ENCODE measurements at places on chromosomes 7 and 10.

DNA sequence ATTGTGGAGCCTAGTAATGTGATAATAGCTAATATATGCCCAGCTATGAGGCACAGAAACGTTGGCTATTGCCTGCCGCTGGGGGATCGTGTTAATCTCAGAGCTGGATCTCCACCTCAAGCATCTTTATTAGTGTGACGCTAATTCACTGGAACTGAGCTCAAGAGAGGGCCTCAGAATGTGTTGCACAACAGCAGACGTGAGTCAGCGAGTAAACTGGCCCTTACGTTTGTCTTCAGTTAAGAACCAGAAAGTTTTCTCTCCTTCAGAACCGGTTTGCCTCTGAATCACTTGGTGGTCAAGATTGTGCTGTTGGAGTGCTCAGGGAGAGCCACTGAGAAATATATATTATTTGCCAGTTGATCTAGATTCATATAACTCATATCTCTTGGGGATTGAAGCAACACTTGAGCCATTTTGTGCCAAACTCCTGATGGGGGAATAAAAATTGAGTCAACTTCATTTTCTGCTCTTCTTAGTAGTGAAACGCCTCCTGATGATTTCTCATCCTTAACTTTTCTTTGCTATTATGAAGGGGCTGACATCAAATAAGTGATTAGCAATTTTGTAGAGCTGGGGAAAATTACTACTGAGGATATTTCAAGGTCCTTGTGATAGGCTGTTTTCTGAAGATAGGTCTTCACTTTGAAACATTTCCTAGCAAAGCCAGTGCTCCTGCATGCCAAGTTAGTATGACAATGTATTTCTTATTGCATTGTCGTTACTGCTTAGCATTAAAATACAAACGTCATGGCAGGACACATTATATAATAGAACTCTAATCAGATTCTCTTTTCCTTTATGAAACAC is 22.3 kb downstream of the BZW2 start:
- DNase-seq = no peak

- DNase-seq = no peak
Observed at GRCh38 chr10:56269181-56269580, 91.9 kb downstream of the ZWINT start.

DNA sequence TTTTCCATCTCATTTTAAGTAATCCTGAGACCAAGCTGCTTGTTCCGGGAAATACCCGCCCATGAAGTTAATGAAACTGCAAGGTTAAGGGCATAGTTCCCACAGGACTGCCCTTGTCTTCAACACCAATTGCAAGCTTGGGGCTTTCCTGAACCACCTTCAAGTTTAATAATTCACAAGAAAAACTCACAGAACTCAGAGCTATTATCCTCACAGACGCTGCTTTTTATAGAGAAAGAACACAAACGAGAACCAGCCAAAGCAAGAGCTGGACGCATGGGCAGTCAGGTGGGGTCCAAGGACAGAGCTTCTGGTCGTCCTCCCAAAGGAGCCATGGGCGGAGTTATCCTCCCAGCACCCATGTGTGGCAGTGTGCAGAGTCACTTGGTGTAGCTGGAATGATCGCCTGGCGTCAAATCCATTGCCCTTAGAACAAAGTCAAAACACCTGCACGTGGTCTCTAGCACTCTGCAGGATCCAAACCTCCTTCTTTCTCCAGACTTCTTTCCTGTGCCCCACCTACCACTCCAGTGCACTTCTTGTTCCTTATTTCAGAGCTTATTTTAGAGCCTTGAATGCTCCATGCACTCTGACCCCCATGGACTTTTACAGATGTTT is 56.7 kb downstream of the SNX10 start:
- DNase-seq = no peak

- DNase-seq = no peak
Observed at GRCh38 chr7:14924398-14924797, 21.8 kb upstream of the DGKB start.

- DNase-seq = no peak
Observed at GRCh38 chr7:148782757-148783456, 84.2 kb downstream of the CUL1 start.

DNA sequence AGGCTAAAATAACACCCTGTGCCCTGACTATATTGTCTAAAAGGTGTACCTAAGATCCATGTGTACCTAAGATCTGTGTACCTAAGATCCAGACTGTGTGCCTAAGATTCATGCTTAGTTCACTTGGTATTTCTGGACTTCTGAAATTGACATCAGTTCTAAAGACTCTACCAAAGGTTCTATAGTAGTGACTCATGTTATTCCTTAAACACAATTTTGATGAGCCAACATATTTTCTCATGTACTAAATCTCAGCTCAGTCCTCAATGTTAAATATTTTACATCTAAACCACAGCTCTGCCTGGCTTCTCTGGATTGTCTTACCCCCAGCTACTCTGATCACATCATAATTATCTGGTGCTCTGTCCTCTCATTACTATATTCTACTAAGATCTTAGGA is 802.3 kb upstream of the SORCS1 start:
- no peak for DNase-seq

DNA sequence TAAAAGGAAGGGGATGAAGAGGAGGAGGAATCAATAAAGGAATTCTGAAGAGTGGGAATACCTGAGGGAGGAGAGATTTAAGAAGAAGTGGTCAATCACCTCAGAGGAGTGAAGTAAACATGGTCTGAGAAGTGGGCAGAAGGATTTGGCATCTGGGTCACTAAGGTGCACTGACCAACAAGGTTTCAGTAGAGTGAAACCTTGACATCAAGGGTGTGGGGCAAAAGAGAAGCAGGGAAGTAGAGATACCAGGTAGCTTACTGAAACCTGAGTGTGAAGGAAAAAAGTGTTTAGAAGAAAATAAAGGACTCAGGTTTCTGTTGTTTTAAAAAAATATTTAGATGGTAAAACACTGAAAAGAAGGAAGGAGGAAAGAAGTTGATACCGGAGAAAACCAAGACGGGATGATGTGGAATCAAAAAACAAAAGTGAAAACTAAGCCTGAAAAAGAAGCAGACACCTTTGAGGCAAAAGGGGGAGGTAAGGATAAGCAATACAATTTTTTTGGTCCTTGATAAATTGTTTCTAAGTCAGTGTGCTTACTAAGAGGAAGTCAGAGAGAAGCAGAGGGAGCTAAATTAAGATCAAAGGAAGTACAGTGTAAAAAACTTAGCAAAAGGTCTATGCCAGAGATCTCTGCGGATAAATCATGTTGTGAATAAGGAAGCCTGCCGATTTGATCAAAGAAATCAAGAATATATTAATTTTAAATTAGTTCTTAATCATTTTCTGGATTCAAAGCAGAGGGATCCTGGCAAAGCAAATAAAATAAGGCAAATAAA is 137.2 kb upstream of the GPR22 start:
- no peak for DNase-seq

DNA sequence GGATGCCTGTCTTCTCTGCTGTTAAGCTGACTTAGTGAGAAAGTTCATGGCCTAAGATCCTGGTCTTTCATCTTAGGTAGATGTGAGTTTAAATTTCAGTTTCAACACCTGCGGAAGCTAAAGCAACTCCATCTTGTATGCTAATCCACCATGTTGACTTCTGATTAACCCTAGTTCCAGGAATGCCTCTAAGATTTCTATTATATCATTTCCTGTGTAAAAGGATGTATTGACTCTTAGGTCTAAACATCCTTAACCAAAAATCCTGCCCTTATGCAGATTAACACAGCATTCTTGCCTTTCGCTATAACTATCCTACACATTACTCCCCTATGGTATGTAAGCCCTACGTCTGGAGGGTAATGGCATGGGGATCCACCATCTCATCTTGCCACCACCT is 94.4 kb upstream of the CCDC6 start:
- no peak for DNase-seq

DNA sequence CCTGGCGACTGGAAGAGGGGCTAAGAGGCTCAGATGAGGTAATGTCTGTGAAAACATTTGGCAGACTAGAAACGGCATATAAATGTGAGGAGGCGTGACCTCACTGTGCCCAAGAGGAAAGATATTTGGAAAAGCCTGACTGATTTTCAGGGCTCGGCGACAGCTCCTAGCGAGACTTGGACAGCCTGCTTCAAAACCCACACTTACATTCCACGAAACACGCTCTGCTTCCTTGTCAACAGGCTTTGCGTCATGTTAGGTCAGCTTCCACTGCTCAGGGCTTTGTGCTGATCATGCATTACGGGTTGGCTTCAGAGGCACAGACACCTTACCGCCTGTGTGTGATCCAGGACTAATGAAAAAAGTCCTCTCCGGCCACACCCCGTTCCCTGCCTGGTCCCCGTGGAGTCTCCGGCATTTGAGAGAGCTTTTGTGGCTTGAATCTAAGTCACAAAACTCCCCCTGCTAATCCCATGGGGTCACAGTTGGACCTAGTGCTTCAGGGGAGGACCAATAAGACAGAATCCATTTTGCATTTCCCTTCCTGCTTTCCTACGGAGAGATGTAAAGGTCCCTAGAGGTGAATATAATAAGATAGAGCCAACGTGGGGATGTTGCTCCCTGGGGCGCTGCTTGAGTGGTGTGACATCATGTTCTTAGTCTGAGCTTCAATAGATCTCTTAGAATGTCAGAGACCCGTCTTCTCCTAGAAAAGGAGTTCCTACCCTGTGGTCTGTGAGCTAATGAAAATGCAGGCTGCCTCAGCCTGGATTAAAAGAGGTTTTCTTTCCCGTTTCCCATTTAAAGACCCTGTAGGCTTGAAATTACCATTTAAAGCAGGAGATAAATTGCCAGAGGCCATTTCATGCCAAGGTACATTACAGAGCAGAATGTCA is 25.5 kb downstream of the FGFBP3 start:
- no peak for DNase-seq

DNA sequence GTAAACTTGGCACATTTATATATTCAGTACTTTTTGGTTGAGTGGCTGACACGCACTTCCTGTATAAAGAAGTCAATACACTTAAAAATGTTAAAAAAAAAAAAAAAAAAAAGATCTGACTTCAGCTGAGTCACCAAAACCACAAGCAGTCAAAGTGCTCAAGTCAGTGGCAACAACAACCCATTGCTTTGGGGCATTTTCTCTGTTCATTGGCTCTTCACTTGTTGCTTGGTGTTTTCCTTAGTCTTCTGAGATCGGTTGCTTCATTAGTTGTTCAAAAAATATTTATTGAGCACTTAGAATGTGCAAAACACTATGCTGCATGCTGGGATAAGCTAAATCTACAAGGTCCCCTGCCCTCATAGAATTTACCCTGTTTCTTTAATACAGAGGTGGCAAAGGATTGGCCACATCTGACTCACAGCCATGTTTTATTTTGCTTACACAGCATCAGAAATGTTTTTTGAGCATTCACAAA is 63.7 kb downstream of the ZNRF2 start:
- DNase-seq = no peak

- DNase-seq = no peak
Observed at GRCh38 chr7:155276800-155277375, 20.8 kb upstream of the INSIG1 start.

GRCh38 chr10:121511943-121512342 is 86.3 kb downstream of the FGFR2 start:
- no peak for DNase-seq

- DNase-seq = no peak
Observed at GRCh38 chr10:50823789-50824188, 61.6 kb downstream of the A1CF start.

GRCh38 chr7:96723622-96724021 is 14.0 kb upstream of the SEM1 start:
- no peak for DNase-seq

DNA sequence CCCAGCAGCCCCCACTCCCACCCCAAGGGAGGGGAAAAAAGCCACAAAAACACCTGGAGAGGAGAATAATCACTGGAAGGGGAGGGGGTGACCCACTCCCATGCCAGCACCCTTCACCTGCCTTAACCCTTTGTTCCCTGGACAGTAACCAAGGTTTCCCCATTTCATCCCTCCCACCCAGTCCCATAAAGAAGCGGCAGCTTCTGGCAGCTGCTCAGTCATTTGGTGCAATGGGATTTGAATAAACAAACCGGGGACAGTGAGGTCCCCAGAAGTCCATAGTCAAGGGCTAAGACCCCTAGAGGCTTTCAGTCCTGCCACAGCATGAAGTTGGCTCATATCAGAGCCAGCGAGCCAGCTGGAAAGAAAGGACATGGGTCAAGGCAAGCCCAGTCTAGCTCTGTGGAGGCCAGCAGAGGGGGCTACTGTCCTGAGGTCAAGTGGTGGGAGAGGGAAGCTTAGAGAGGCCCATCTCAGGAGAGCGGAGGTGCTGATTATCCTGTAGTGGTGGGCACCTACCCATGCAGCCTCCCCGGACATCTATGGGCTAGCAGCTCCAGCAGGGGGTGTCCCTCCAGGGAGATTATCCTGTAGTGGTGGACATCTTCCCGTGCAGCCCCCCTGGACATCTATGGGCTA is 58.9 kb upstream of the LBX1 start:
- peak; percentile 46 for DNase-seq

- DNase-seq = no peak
Observed at GRCh38 chr10:55550236-55550635, 749.2 kb upstream of the PCDH15 start.

GRCh38 chr7:138431517-138431916 is 28.5 kb upstream of the TRIM24 start:
- DNase-seq = no peak

GRCh38 chr7:29304756-29305155 is 110.2 kb downstream of the CHN2 start:
- no peak for DNase-seq

GRCh38 chr7:69840248-69840647 is 242.0 kb downstream of the AUTS2 start:
- no peak for DNase-seq

DNA sequence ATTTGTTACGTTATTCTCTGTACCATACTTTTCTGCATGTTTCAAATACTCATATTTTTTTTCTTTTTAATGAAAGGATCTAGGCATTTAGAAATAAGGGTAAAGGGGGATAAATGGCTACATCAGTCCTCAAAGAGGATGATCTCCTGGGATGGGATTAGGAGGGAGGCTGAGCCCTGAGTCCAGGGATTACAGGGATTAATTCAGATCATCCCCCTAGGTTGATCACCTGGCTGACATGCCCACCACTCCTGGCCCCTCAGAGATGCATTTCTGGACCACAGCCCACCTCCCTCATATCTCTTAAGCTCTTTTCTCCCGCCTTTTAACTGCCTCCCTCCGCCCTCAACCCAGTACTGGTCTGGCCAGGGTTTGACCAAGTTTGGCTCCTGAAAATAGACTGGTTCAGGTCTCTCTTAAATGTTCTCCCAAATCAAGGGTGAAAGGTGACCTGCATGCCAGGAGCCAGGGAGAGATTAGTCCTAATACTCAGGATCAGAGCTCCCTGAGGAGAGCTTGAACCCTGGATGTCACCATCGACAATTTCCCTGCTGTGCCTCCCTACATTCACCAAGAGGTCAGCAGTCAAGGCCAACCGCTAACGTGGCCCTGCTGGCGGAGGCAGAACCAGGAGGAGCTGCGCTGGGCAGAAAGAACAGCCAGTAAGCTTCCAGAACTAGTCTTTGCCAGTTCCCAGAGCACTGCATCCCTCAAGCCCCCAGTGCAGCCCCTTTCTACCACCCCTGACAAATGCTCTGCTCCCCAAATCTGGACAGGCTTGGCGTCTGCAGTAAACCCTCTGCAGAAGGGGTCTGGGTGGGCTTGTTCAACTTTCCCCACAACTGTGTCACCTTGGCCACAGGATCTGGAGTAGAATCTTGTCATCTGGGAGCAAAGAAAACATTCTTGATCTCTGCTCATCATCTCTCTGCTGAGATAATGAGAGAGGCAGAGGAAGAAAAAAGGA is 3.0 kb upstream of the CCDC136 start:
- DNase-seq = no peak

GRCh38 chr7:93725954-93726353 is 151.4 kb upstream of the CALCR start:
- no peak for DNase-seq
